ENCODE measurements at places on chromosomes 11 and 22.

- no peak for DNase-seq
Observed at GRCh38 chr22:27540656-27541396, 260.7 kb downstream of the MN1 start.

DNA sequence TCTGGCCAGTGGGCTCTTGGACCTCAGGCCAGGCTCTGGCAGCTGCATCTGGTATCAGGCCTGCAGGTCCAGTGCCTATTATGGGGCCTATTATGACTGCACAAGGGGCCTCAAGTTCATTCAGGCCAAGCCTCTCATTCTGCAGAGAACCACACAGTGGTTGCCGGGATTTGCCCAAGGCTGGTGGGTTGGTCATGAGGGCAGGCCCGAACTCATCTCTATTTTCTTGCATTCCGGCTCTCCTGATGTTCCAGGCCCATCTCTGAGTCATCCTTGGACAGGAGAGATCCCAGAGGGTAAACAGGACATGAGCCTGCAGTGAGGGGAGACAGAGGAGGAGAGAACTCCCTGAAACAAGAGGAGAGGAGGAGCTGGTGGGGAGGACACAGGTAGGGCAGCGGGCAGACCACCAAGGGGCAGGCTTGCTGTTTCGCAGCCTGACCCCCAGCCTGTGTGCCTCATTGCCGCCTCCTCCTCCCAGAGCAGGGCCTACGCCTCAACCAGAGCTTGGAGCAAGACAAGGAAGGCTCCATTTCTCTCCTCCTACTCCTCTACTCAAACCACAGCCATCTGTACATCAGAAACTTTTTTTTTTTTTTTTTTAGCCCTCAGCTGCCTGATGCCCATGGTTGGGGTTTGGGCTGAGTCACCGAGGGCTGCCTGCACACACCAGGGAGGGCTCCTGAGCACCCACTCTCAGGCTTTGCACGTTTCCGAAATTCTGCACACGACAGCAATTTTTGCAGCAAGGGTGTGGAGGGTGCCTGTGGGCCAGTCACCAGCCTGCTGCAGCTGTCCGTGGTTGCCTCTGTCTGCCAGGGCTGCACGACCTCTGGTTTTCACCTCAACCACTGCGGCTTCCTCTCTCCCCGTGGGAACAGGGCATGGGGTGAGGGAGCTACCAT, 12.7 kb upstream of the TREH start:
- no peak for DNase-seq

- DNase-seq: no peak
Observed at GRCh38 chr22:19464546-19464945, 14.4 kb downstream of the UFD1 start.

GRCh38 chr22:39643311-39644083, 72.9 kb downstream of the CACNA1I start:
- DNase-seq: no peak

- DNase-seq: no peak
Observed at GRCh38 chr11:130121445-130121978, 38.1 kb upstream of the ST14 start.

- no peak for DNase-seq
Observed at GRCh38 chr22:35332278-35332677, 32.6 kb downstream of the TOM1 start.

- no peak for DNase-seq
Observed at GRCh38 chr11:89168396-89168795, 9.3 kb upstream of the TYR start.

- no peak for DNase-seq
Observed at GRCh38 chr11:66950112-66950535, 8.1 kb downstream of the PC start.

GRCh38 chr22:19747551-19747950, 13.0 kb upstream of the TBX1 start:
- no peak for DNase-seq

- DNase-seq: no peak
Observed at GRCh38 chr11:11894486-11894885, 52.7 kb downstream of the USP47 start.

DNA sequence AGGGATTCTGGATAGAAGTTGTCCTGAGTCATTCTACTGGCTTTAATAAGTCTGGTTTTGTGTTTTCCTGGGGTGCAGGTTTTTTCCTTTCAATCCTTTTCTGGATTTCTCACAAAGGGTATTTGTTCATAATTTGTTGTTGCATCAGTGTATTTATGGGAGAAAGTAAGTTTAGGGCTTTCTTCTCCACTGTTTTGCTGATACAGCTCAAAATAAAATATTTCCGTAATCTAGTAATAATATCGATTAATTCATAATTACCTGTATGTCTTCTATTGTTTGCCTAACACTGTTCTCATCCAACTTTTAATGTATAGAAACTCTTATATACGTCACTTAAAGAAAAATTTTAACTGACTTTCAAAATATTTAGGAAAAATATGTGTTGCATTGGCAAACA, 728.2 kb downstream of the LUZP2 start:
- DNase-seq: no peak

DNA sequence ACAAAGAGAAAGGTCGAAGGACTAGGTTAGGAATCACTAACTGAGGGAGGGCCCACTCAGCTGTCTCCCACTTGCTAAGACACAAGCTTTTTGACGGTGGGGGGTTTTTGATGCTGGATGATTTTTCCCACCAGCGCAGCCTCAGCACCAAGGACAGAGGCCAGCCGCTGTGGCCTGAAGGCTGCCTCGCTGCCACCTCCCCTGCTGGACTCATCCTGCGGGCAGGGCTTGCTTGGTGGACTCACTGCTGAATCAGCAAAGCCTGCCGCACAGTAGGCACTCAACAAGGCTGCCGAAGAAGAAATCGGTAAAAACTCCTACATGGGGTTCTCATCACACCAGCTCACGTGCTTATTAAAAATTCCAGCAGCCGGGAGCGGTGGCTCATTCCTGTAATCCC, 2.6 kb downstream of the ALG12 start:
- no peak for DNase-seq

- no peak for DNase-seq
Observed at GRCh38 chr22:17890892-17891291, 116.6 kb upstream of the BID start.
